ENCODE measurements at places on chromosomes 2 and 18.

GRCh38 chr2:209671020-209671680 is 100.5 kb upstream of the UNC80 start:
- no peak for DNase-seq

- no peak for DNase-seq
Observed at GRCh38 chr2:213065583-213066442, 85.6 kb downstream of the IKZF2 start.

DNA sequence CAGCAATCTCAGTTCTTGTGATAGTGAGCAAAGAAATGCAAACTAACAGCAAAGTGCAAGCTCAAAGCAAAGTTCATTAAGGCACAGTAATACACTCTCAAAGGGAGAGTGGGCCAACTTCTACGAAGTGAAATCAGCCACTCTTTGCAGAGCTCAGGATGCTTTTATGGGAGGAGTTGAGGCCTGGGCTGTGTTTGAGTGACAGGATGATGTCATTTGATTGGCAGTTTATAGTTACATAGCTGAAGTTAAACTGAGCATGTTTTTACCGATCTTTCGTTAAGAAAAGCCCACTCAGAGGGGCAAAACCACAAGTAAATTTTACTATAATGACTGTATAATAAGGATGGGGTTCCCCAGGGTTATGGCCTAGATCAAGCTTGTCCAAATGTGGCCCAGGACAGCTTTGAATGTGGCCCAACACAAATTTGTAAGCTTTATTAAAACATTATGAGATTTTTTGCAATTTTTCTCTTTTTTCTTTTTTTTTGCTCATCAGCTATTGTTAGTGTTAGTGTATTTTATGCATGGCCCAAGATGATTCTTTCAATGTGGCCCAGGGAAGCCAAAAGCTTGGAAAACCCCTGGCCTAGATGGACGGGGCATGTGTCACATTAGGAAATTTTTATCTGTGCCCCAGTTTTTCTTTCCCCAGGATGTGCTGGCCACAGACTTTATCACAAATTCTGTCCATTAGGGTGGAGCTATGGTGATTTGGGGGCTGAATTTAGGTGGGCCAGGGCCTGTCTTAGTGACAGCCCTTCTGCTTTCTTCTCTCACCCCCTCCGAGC is 8.3 kb upstream of the DNAH7 start:
- no peak for DNase-seq

DNA sequence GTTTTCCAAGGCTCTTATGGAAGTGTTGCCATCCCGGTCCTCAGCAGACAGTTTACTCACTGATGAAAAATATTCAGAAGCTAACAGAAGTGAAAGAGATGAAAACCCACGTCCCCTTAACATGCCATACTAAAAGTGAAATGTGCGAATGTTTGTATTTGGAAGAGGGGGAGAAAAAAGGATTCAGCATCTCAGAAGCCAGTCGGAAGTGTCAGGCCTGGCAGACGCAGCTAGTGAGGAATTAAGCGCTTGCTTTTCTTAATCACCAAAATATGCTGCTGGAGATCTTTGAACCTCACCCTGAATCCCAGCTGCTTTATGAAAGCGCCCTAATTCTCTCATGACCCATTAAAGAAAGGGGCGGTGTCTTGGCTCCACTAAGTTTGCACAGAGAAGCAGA is 653.7 kb downstream of the DCDC2C start:
- DNase-seq: no peak

GRCh38 chr2:179051250-179051649 is 1.3 kb upstream of the CCDC141 start:
- DNase-seq: no peak

DNA sequence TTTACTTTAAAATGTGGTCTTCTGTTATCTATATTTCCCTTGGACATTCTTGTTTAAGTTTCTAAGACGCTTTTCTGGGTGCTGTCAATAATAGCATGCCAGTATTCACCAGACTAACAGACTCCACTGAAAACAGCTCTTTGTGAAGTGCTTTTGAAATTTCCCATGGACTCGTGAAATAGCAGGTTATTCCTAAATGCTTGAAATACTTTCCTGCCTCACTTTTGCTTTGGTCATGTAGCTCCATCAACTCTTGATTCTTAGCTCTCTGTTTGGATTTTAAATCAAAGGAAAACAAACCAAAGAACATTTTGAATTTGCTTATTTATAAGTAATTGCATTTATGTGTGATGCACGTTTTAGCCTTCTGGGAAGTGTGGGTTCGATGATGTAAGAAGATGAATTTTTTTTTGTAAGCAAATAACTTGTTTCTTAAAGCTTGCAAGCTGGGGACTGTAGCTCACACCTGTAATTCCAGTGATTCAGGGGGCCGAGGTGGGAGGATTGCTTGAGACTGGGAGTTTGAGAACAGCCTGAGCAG is 147.8 kb downstream of the WDSUB1 start:
- no peak for DNase-seq

- peak; percentile 33 for DNase-seq
Observed at GRCh38 chr2:148528356-148529064, 116.0 kb upstream of the EPC2 start.

GRCh38 chr2:217055624-217056023 is 195.8 kb upstream of the TNP1 start:
- DNase-seq: no peak

DNA sequence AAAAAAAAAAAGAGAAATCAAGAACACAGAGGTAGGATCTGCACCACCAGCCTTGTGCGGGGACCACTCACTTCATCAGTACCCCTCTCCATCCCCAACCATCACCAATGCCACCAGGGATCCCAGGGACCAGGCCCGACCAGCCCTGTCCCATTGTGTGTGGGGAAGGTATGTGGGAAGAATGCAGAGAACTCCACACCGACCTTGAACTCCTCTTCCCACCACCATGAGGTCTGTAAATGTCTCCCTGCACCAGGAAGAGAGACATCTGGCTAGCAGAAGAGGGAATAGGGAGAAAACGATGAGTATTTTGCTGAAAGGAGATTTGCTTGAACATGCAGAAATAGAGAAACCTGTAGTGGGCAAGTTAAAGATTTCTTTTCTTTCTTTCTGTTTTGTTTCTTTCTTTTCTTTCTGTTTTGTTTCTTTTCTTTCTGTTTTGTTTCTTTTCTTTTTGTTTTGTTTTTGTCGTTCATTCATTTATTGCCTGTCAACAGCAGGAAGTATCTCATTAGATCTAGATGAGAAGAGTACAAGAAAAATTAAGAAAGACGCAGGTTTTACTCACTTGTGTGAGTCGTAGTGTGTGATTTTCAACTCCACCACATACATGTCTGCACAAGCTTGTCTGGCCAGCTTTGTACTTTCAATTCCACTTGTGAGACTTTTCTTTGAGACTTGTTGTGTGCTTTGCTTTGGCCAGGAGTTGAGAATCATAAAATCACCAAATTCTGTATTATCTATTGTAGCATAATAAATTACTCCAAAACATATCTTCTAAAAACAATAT is 179.8 kb upstream of the HAAO start:
- DNase-seq: peak; percentile 7

DNA sequence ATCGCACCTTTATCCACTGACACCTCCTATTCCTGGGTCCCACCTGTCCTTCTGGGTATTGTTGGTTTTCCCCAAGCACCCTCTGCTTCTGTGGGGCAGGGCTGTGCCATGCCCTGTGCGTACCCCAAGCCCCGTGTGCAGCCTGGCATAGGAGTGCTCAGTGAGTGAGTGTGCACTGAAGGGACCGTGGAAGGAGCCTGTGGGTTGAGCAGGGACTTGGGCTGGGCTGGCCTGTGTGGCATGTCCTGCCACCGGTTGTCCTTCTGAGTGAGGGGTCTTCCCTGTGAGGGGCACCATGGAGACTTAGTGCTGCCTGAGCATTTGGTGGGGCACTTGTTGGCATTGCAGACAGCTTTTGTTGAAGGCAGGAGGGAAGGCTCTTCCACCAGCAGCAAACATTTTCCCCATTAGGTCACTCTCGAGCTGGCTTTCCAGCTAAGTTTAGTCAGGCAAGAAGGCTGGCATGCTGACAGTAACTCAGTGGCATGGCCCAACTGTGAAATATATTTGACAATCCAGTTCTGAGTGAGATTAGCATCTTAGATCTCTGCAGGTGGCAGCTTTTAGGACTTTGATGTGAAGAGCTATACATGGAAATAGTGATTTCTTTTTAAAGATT is 64.7 kb downstream of the LPIN1 start:
- no peak for DNase-seq

DNA sequence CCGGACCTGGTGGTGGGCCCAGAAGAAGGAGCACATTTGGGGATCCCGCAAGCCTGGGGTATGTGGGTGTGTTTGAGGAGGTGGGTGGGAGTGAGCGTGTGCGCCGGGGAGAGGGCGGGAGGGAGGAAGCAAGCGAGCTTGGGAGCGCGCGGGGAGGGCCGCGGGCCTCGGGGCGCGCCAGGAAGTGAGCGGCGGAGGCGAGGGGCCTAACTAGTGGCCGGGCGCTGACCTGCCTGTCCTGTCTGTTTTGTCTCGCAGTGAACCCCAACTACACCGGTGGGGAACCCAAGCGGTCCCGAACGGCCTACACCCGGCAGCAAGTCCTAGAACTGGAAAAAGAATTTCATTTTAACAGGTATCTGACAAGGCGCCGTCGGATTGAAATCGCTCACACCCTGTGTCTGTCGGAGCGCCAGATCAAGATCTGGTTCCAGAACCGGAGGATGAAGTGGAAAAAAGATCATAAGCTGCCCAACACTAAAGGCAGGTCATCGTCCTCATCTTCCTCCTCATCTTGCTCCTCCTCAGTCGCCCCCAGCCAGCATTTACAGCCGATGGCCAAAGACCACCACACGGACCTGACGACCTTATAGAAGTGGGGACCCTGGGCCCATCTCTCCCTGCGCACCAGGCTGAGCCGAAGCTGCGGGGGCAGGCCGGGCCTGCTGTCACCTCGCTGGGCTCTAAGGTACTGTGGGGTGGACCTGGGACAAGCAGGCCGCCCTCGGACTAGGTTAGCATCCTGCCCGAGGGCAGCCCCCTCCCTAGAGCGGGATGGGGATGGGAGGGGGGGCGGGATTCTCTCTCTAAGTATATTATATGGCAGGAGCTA is 1.2 kb downstream of the HOXD4 start:
- no peak for DNase-seq

DNA sequence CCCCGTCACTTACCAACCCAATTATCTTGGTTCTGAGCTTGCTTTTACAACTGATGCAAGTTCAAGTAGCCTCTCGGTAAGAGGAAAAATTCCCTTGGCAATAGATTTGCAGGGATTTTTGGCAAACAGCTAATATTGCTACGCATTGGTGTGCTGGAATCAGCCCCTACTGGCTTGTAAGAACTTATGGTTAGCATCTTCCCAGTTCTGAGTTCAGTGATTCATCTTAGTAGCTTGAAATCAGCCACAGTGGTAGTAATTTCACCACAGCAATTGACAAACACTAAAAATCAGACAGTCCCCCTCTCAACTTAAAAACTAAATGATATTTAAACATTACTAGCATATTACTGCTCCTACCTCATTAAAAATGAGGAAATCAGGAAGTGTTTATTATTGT is 5.9 kb upstream of the RAX start:
- DNase-seq: no peak

DNA sequence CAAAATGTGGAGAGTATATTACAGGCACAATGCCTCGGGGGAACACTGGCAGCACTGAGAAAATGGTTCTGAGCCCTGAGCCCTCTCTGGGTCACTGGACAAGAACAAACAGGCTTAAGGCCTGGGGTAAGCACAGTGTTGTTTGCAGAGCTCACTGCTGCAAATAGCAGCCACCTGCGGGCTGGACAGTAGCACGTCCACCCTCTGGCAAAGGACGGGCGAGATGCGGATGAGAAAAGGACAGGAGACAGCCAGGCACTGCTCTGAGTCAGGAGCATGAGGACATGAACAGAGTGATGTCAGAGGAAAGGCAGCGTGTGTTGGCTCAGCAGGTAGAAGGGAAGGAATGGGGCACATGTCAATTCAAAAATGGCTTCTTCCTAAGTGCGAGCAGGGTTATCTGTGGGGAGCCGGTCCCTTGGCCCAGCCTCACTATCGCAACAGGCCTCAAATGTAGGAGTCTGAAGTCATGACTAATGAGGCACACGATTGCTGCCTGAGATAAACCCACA is 25.9 kb upstream of the NEB start:
- DNase-seq: no peak

- no peak for DNase-seq
Observed at GRCh38 chr2:27795093-27795834, 23.7 kb downstream of the MRPL33 start.

DNA sequence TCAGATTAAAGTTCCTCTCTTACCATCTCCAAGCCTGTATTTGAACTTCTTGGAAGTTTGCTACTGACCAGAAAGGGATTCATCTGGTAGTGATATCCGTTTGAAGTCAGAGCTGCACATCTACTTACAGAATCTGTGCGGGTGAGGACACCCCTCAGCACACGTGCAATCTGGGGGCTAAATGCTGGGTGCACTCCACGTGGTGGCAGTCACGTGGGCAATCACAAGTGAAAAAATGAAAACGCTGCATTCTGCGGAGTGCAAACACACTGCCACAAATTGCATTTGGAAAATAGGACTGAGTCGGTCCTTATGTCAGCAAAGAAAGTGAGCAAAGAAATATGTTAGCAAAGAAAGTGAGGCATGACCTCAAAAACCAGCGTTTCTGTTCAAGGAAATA is 76.1 kb upstream of the GYPC start:
- DNase-seq: no peak

DNA sequence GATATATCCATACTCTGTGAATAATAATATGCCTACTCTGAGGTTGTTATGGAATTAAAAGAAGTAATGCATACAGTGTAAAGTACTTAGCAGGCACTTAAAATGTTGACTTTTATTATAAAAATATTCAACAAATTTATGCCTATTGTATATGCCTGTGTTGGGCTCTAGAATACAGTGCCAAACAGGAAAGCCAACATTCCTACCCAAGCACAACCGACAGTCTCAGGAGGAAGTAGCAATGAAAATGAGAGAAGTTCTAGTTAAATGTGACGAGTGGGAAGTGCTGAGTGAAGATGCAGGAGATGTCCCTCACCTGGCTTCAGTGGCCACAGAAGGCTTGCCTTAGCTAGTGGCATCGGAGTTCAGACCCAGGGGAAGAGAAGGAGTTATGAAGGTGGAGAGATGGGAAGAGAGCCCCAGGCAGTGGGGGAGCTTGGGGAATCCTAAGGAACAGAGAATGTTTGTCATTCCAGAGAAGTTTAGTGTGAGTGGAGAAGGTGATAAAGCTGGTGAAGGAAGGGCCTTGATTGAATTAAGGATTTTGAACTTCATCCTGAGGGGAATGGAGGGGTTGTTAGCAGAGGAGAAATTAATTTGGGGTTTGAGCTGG is 105.4 kb upstream of the CNGA3 start:
- DNase-seq: no peak

DNA sequence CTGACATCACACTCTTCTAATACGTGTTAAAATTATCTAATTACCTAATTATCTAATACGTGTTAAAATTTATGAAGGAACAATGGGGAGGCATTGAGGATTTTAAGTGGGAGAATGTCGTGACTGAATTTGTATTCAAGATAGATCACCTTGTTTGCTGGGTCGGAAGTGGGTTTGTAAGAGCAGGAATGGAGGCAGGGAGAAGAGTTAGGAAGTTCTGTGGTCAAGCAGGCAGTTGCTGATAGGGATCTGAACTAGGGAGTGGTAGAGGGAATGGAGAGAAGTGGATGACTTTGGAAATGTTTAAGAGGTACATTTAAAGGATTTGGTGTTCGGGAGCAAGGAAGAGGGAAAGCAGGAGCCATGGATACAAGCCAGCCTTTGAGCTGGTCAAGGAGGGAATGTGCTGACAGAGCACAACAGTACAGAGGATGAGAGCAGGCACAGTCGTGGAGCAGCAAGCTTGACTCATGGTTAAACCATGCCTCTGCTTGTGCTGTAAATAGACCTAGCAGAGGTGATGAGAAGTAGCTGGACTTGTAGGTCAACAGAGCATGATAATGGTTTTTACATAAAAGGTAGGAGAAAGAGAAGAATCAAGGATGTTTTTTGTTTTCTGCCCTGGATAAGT is 16.2 kb downstream of the IL18RAP start:
- no peak for DNase-seq
